ENCODE measurements at places on chromosomes 4 and X. TPM values are rescaled to one million over a fixed set of nuclear protein-coding genes. Genes with fewer than 3 reads are reported as not detected.

GRCh38 chr4:78616046-78616498, 64.5 kb downstream of the ANXA3 start:
- no peak overlapping the region for H3K4me3 ChIP-seq
- H3K4me1 ChIP-seq = peaks cover 18% of the 10 kb centered on the region
- H3K27ac ChIP-seq = no peak overlapping the region
- no peaks in the 10 kb centered on the region for H3K36me3 ChIP-seq
- DNase-seq = no peak

- H3K27ac ChIP-seq = no peak overlapping the region
- no peak for DNase-seq
- peaks cover 15% of the 10 kb centered on the region for H3K36me3 ChIP-seq
- no peaks in the 10 kb centered on the region for H3K27me3 ChIP-seq
- peaks cover 21% of the 10 kb centered on the region for H3K4me1 ChIP-seq
Observed at GRCh38 chrX:41885724-41886123, 37.6 kb downstream of the CASK start.

- no peak for DNase-seq
- H3K4me3 ChIP-seq = no peak overlapping the region
- no peaks in the 10 kb centered on the region for H3K36me3 ChIP-seq
- no peak overlapping the region for H3K27ac ChIP-seq
- no peaks in the 10 kb centered on the region for H3K4me1 ChIP-seq
Observed at GRCh38 chrX:32483534-32484136, 727.7 kb downstream of the DMD start.

GRCh38 chr4:77202491-77202890, 45.5 kb downstream of the CCNG2 start:
- DNase-seq = no peak
- no peak overlapping the region for H3K4me3 ChIP-seq
- H3K36me3 ChIP-seq = no peaks in the 10 kb centered on the region
- peaks cover 7% of the 10 kb centered on the region for H3K4me1 ChIP-seq
- H3K27me3 ChIP-seq = peaks cover 4% of the 10 kb centered on the region
- H3K27ac ChIP-seq = no peak overlapping the region

The CTAG1A gene
- total RNA-seq = not detected

The CFI gene
- total RNA-seq = not detected

Data from activated CD4-positive, alpha-beta memory T cell treated with anti-CD3 and anti-CD28 coated beads, Interleukin-2, amount 10 ng/mL, durations not matched to agents 7 days and 5 days (primary cell).